Activated CD8-positive, alpha-beta memory T cell treated with anti-CD3 and anti-CD28 coated beads for 1 hour (primary cell): ENCODE measurements at places on chromosomes 13 and 19.

GRCh38 chr19:8370176-8371010 is 6.4 kb downstream of the ANGPTL4 start:
- no peak for DNase-seq

- no peak for DNase-seq
Observed at GRCh38 chr13:40145139-40145538, 489.7 kb downstream of the COG6 start.

DNA sequence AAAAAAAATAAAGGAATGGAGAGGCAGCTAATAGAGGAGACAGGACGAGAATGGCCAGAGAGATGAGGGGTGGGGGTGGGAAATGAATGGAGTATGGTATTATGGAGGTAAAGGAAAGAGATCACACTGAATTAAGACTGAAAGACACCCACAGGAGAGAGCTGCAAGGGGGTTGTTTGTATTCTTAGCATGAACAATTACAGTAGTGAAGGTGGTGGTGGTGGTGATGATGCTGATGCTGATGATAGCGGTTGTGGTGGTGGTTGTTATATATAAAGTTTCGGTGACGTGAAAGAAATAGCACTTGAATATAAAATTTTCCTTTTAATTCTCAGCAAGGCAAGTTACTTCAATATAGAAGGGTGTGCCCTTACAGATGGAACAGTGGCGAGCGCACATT is 2.8 kb upstream of the ADGRE3 start:
- no peak for DNase-seq

- no peak for DNase-seq
Observed at GRCh38 chr19:1410136-1410786, 2.9 kb downstream of the DAZAP1 start.

- no peak for DNase-seq
Observed at GRCh38 chr19:7870571-7871436, 3.4 kb downstream of the PRR36 start.

DNA sequence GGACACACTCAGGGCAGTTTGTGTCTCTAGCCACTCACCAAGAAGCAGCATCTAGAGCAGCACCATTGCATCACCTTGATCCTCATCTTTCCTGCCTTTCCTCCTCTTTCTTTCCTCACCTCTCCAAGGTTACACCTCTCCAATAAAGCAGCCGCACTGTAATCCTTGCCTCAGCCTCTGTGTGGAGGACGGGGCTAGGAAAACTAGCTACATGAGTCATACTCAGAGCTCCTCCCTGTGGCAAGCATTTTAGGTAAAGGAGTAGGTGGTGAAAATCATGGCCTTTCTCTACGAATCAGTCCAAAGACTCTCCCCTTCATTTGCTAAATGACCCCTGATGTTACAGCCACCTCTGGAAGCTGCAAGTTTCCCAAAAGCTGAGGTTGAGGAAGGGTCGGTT is 108.9 kb downstream of the DNAJC15 start:
- no peak for DNase-seq

GRCh38 chr19:32174386-32175113 is 170.9 kb upstream of the ZNF507 start:
- no peak for DNase-seq

DNA sequence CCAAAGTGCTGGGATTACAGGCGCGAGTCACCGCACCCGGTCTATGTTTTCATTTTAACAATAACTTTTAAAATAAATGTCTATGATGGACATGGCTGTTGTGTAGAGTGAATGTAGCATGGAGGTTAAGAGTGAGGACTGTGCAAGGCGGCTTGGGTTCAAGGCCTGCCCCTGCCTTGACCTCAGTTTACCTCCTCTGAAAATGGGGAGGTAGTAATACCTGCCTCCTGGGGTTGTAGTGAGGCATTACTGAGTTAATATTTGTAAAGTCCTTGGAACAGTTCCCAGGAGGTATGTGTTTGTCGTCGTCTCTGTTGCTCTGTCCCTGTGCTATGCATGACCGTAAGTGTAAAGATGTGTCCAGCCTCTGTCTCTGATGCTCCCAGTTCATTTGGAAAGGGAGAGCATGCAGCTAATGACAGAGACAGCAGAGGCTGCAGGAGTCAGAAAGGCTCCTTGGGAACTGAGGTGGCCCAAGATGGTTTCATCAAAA is 9.4 kb downstream of the GARRE1 start:
- no peak for DNase-seq

DNA sequence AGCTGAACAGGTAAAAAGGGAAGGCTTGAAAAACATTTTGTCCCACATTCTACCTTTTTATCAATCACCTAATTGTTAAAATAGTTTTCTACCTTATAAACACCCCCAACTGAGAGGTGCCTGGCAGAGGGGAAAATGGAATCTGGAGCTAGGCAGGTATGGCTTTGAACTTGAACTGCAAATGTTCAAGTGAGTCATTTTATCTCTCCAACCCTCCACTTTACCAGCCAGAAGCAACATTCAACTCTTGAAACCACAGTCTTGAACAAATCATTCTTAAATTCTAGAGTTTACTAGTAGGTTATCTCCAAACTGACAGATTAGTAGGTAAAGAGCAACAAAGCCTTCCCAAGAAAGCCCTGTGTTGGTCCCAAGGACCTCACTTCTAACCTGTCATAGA is 116.9 kb downstream of the ABCC4 start:
- no peak for DNase-seq

GRCh38 chr19:40270362-40271089 is 14.6 kb downstream of the AKT2 start:
- no peak for DNase-seq

- DNase-seq, result no peak
Observed at GRCh38 chr13:97030705-97031452, 36.6 kb upstream of the OXGR1 start.

DNA sequence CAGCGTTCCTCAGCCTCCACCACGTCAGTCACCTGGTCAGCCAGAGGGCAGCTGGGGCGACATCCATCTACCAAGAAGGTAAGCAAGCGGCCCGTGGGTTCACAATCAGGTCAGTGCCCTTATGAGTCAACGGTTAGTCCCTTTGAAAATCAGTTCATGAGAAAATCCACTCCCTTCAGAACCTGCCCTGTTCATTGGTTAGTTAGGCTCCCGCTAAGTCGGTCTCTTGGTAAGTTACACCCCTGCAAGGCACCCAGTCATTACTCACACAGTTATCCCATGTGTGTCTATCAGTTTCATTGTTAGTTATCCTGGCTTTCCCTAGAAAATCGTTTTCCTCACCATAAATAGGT is 564 bp downstream of the SIGLECL1 start:
- no peak for DNase-seq

- no peak for DNase-seq
Observed at GRCh38 chr19:47719047-47719859, 6.0 kb downstream of the EHD2 start.

- no peak for DNase-seq
Observed at GRCh38 chr19:38831142-38831605, 420 bp downstream of the ECH1 start.

DNA sequence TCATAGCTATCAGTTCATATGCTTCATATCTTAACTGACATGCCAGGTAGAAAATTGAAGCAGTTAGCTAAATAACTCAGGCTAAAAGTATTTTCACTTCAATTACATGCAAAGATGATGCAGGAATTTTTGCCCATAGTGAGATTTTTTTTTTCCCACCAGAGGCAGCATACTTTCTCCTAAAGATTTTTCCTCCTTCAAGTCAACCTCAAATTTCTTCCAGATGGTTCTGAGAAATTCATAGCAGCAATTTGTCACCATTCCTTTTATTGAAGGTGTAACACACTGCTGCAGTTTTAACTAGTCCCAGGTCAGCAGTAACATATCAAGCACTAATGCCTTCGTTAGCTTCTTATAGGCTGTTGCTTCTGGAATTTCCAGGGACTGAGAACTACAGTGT is 141.9 kb downstream of the SUCLA2 start:
- no peak for DNase-seq

GRCh38 chr19:44685877-44686276 is 13.1 kb upstream of the CEACAM16 start:
- DNase-seq, result no peak

- DNase-seq, result no peak
Observed at GRCh38 chr13:50626101-50626547, 217.4 kb downstream of the DLEU7 start.

DNA sequence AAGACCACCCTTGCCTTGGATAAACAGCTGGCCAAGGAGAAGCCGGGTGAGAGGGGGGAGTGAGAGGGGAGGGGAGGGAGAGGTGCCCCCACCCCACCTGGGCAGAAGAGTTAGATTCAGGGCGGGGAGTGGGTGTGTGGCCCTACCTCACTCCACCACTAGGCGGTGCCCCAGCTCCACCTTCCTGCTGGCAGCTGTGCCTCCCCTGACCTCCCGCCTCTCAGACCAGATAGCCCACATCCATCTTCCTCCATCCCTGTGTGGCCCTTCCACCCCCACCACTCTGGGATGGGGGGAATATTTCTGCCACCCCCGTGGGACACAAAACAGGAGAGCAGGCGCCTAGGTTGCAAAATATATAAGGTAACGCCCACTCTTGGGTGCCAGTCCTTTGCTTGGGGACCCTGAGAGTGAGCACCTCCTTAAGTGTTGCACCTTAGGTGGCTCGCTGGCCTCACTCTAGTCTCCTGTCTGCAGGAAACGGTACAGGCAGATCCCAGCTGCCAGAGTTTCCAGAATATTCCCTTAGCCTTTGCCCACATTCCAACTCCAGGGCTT is 13.8 kb upstream of the EHD2 start:
- DNase-seq, result no peak

GRCh38 chr19:35828692-35829301 is 16.2 kb upstream of the PRODH2 start:
- no peak for DNase-seq

GRCh38 chr13:74003374-74003773 is 130.8 kb downstream of the KLF12 start:
- DNase-seq, result no peak

DNA sequence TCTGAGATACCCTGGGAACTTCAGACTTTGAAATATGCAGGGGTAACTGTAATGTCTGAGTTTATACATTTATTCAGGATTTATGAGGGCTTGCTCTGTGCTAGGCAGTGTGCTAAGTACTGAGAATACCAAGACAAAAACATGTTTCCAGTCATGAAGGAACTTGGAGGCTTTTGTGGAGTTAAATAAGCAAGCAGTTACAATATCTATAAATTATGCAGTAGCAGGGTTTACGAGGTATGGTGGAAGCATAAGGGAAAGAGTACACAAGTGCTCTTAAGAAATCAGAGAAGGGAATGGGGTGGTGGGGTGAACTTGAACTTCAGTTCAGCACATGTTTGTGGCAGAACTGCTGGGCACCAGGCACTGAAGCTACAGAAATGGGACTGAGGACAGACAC is 28.0 kb downstream of the MAB21L1 start:
- no peak for DNase-seq

DNA sequence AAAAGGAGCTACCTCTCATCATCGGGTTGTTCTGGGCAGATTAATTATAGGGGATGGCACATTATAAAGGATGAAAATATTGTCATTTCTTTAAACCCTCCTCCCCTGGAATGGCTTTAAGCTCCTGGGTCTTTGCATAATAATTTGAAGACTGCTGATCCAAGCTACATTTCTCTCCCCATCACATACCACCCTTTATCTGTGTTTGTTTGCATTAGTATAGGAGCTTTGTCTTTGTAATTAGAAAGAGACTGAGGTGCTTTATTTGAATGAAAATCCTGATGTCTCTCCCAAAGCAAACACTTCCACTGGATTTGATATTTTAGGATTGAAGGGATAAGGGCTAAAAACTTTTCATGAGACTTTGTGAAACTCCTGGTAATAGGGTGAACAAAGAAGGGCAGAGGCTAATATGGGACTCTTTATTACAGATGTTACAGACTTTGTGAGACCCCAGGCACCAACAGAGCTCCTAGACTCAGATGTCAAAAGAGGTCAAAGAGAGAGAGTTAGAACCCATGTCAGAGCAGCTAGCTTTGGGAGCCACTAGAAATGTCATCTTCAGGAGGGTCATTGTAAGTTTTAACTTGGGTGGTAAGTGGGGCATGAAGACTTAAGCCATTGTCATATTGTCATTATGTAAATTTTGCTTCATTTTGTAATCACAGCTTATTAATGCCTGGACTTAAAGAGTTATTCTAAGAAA is 75.3 kb upstream of the RXFP2 start:
- no peak for DNase-seq

DNA sequence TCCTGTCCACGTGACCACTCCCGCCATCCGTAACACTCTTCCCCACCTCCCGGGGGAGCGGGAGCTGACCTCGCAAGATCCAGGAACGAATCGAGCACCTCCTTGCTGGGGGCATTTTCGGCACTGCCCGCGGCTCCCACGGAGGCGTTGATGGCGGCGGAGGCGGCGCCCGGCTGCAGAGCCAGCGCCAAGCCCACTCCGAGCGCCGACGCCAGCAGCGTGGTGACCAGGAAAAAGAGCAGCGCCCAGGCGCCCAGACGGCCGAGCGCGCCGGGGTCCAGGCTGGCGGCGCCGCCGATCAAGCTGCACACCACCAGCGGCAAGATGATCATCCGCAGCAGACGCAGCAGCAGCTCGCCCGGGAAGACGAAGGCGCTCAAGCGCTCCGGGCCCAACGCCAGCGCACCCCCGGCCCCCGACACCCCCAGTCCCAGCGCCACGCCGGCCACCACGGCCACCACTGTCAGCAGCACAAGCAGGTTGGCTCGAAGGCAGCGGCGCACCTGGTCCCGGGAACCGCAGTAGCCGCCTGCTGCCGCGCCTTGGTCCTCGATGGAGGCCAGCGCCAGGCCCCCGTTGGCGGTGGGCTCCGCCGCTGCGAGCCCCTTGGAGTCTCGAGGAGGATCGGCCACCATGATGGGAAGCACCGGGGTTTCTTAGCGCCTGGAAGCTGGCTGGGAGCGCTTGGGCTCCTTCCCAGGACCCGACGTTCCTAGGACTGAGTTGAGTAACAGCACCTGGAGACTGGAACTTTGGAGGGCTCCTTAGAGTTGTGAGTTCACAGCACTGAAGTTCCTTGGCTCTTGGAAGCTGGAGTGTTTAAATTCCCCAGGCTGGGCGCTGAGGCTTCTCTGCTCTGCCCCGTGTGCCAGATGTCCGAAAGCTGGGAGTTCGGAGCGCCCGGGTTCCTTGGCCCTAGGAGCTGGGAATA is 798 bp downstream of the SLC1A5 start:
- DNase-seq, result peak; percentile 22

- no peak for DNase-seq
Observed at GRCh38 chr19:16463991-16464575, 7.7 kb downstream of the EPS15L1 start.
